ENCODE measurements at places on chromosomes 16 and 17. TPM values are rescaled to one million over a fixed set of nuclear protein-coding genes. Genes with fewer than 3 reads are reported as not detected.

The FADS6 gene
- total RNA-seq = not detected

The MAP1LC3B gene
- total RNA-seq = 39.5 TPM

- DNase-seq = no peak
Measured at GRCh38 chr17:67096609-67097008, 52.3 kb downstream of the CACNG1 start.

The DLX4 gene
- not detected for total RNA-seq

DNA sequence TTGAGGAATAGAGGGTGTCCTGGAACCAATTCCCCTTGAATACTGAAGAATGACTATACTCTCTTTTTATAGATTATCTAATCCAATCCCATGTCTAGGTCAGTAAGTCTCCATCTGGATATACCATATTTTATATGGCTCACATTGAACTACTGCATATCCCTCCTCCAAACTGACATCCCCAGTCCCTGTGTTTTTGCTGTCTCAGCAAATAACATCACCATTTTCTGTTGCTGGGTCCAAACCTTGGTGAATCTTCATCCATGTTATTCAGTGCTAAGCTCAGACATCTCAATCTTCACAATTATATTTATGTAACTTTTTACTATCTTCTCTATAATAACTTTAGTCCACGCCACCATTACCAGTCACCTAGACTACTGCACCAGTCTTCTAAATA lies 269.6 kb upstream of the CNTNAP4 start:
- no peak for DNase-seq

The SEZ6L2 gene
- total RNA-seq = 12.8 TPM

- peak; percentile 64 for DNase-seq
Measured at GRCh38 chr16:3021449-3022207, 1.5 kb downstream of the TNFRSF12A start.

All from epithelial cell of proximal tubule (primary cell).